ENCODE measurements at places on chromosomes 12 and 14.

- DNase-seq, result no peak
Observed at GRCh38 chr12:26874501-26875296, 41.7 kb upstream of the ITPR2 start.

DNA sequence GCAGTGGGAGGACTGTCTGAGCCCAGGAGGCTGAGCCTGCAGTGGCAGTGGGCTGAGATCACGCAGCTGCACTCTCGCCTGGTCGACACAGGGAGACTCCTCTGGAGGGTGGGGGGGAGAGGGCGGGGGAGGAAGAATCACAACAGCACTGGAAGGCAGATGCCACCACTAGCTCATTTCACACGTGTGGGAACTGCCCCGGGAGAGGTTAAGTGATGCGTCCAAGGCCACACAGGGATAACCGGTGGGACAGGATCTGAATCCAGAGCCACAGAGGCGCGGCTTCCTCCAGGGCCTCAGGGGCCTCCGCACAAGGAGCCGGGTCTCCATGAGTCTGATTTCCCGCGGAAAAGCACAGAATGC is 20.8 kb downstream of the STX2 start:
- no peak for DNase-seq

DNA sequence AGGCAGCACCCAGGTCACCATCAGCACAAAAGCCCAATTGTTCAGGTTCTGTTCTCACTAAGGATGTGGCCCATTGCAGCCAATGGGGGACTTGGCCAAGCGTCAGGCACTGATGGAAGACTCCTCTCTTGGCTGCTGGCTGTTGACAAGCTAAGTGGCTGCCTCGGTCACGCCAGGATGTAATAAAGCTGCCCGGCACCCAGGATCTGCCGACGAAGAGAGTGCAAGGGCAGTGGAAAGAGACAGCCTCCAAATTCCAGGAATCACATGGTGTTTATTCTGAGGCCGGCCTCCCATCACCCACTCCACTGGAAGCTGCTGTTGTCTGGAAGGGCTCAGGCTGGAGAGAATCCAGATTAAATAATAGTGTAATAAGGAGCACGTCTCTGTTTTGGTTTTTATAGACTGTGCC is 451.8 kb upstream of the TBX3 start:
- no peak for DNase-seq

DNA sequence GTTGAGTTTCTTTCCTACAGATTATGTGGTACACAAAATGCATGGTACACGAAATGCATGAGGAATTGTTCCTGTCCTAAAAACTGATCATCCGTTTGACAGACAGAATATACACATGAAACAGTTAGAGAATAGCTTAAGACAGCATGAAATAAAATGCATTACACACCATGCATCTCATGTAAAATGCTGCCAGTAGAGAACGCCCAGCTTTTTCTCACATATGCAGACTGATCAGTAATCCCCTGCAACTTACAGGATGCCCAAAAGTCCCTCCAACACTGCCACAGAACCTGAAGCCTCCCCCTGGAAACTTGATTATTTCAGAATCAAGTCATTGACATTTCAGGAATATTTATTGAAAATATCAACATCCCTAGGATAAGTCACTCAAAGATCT is 24.0 kb downstream of the IFNG start:
- no peak for DNase-seq

- no peak for DNase-seq
Observed at GRCh38 chr12:52494518-52494917, 1.5 kb upstream of the KRT6A start.
